Colonic mucosa (tissue), 4 donors: ENCODE measurements at places on chromosomes 6 and 20. TPM values are rescaled to one million over a fixed set of nuclear protein-coding genes. Genes with fewer than 3 reads are reported as not detected.

GINM1 gene
- 42.8 TPM for total RNA-seq

AGER gene
- total RNA-seq: 4.1 TPM

FHL5 gene
- 1.0 TPM for total RNA-seq

MLIP gene
- total RNA-seq: 1.2 TPM

CAP2 gene
- 2.7 TPM for total RNA-seq

PRR18 gene
- total RNA-seq: not detected

IL17F gene
- total RNA-seq: not detected

- H3K27ac ChIP-seq: peak overlapping the region; percentile 60
- H3K4me1 ChIP-seq: peaks cover 3% of the 10 kb centered on the region
- H3K27me3 ChIP-seq: no peaks in the 10 kb centered on the region
- DNase-seq: peak; percentile 87
- H3K4me3 ChIP-seq: peak overlapping the region; percentile 7
- H3K36me3 ChIP-seq: no peaks in the 10 kb centered on the region
Observed at GRCh38 chr6:2891768-2892170, 11.3 kb downstream of the SERPINB9 start.

GRCh38 chr6:69584536-69584912 is 212.3 kb downstream of the LMBRD1 start:
- no peak overlapping the region for H3K4me3 ChIP-seq
- H3K27me3 ChIP-seq: no peaks in the 10 kb centered on the region
- H3K27ac ChIP-seq: no peak overlapping the region

DNA sequence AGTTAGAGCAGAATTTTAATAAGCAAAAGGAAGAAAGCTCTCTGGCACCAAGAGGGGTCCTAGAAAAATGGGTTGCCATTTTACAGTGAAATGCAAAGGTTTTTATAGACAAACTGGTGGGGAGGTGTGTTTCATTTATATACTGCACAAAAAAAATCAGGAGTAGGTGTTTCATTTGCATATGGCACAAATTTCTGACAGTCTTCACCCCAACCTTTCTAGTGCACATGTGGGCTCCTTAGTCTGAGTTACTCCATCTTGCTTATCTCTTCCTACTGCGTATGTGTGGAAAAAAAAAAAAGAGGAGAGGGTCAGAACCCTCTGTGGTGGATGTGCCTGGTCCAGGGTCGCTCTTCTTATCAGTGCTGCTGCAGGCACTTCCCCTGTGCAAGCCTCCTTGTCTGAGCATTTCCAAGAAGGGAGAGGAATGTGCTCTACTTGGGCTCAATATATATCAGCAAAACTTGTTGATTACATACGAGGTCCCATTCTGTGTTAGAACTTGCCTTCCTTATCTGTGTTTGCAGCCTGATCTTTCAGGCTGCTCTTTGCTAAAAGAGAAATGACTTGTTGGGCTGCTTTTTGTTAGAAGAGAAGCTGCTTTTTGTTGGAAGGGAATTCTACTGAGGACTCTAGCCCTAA is 59.0 kb upstream of the MRAP2 start:
- no peak overlapping the region for H3K4me3 ChIP-seq
- no peak for DNase-seq
- no peaks in the 10 kb centered on the region for H3K27me3 ChIP-seq

GRCh38 chr20:17531665-17532025 is 466 bp upstream of the BFSP1 start:
- no peak for DNase-seq
- H3K36me3 ChIP-seq: no peaks in the 10 kb centered on the region
- H3K27me3 ChIP-seq: no peaks in the 10 kb centered on the region
- peak overlapping the region; percentile 18 for H3K27ac ChIP-seq
- peak overlapping the region; percentile 38 for H3K4me3 ChIP-seq
- no peaks in the 10 kb centered on the region for H3K4me1 ChIP-seq

DNA sequence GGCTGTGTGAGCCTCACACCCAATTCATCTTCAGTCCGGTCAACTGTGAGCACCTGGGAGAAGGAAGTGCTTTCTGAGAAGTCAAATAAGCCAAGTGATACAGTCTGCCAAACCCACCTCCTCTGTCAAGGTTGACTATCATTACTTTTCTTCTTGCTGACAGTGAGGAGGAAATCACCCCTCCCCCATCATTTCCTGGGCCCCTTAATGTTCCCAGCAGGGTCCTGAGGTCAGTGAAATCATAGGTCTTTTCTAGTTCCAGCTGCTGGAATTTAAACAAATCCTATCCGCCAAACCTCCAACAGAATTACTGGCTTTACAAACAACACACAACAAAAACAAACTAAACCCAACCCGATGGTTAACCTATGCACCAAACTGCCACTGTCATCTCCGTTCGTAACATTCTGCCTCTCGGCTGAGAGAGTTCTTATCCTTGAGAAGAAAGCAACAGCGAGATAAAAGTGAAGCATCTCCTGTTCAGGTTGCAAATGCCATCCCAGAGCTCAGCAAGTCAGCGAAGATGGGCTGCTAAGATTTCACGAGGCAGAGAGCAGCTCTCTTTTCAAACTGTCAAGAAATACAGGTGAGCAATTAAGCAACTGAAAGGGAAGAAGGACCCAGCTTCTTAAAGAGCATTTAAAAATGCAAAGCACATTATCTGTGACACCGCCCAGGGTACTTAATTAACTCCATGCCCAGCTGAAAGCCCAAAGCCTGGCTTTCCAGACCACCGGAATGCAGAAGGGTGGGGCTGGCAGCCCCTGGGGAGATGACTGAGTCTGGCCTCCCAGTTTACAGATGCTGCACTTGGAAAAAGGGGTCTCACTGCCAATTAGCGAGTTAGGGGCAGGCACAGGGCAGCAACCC is 24.7 kb downstream of the GFOD1 start:
- H3K27me3 ChIP-seq: no peaks in the 10 kb centered on the region
- H3K4me1 ChIP-seq: no peaks in the 10 kb centered on the region
- no peak overlapping the region for H3K4me3 ChIP-seq
- no peaks in the 10 kb centered on the region for H3K36me3 ChIP-seq

- H3K4me1 ChIP-seq: no peaks in the 10 kb centered on the region
- H3K27ac ChIP-seq: no peak overlapping the region
- no peaks in the 10 kb centered on the region for H3K27me3 ChIP-seq
- H3K36me3 ChIP-seq: no peaks in the 10 kb centered on the region
- no peak overlapping the region for H3K4me3 ChIP-seq
Observed at GRCh38 chr6:13531956-13532355, 42.4 kb upstream of the SIRT5 start.

GRCh38 chr20:55888685-55889084 is 116.6 kb downstream of the CBLN4 start:
- H3K4me1 ChIP-seq: no peaks in the 10 kb centered on the region
- no peak overlapping the region for H3K4me3 ChIP-seq
- no peak overlapping the region for H3K27ac ChIP-seq
- DNase-seq: no peak

DNA sequence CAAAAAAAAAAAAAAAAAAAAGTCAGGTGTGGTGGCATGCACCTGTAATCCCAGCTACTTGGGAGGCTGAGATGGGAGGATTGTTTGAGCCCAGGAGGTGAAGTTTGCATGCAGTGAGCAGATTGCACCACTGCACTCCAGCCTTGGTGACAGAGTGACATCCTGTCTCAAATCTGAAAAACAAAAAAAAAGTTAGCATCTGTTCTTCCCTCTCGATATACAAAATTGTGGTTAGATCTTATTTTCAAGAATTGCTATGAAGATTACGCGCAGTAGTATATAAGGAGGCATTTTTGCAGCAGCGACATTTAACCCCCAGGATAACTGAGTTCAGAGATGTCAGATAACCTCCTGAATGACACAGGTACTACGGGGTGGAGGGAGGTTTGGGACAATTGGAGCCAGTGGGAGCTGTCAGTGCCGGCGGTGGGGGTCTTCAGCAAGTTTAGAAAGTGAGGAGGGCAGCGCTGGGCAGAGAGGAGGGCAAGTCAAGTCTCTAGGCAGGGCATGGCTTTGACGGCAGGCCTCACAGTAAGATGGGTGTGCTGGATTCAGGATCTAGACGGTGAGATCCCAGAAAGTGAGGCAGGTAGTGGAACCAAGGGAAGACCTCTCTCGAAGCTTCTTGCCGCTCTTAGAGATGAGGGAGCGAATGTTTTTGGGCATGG is 26.2 kb upstream of the MRPS18A start:
- no peak overlapping the region for H3K4me3 ChIP-seq
- no peak overlapping the region for H3K27ac ChIP-seq
- no peak for DNase-seq
- H3K27me3 ChIP-seq: no peaks in the 10 kb centered on the region
- H3K36me3 ChIP-seq: no peaks in the 10 kb centered on the region

- no peak overlapping the region for H3K4me3 ChIP-seq
- H3K36me3 ChIP-seq: no peaks in the 10 kb centered on the region
- no peaks in the 10 kb centered on the region for H3K4me1 ChIP-seq
- no peaks in the 10 kb centered on the region for H3K27me3 ChIP-seq
Observed at GRCh38 chr20:22617160-22617559, 32.8 kb upstream of the FOXA2 start.

DNA sequence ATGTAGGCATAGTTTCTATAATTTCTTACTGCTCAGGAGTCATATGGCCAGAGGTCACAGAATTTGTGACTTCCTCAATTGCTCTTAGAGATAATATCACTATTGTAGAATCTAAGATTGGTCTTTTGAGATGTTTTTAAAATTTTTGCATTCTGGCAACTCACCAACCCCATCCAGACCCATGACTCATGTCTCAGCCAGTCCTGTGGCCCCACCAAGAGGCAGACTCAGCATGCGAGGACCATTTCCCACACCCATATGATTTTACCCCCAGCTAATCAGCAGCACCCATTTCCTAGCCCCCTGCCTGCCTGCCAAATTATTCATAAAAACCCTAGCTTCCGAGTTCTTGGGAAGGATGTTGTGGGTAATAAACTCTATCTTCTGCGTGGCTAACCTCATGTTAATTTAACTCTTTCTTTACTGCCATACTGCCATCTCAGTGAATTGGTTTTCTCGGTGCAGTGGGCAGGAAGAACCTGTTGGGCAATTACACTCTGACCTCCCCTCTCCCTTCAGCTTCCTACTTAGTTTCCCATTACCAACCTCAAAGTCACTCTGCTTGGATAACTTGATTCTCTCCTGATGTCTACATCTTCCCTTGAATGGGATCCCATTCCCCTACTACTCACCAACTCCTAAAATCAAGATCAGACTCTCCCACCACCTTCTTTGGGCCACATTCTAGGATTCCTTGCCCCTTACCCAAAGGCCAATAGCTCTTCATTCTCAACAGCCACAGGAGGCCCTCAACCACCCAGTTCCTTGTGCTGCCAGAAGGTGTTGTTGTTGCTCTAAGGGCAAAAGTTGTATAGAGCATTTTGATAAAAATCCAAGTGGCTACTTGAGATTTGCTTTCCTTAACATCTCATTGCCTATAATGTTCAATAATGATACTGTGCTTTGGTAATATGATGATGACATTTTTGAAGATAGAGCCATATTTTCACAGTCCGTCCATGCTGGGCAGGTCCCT is 16.2 kb upstream of the IYD start:
- no peak for DNase-seq
- no peak overlapping the region for H3K4me3 ChIP-seq
- no peaks in the 10 kb centered on the region for H3K27me3 ChIP-seq
- H3K36me3 ChIP-seq: no peaks in the 10 kb centered on the region
